Right atrium auricular region (tissue), 2 donors: ENCODE measurements at places on chromosomes 5 and 9. TPM values are rescaled to one million over a fixed set of nuclear protein-coding genes. Genes with fewer than 3 reads are reported as not detected.
A peak's percentile ranks its signal among the peaks of the same experiment; 100 is the strongest.

- H3K4me1 ChIP-seq, result peaks cover 10% of the 10 kb centered on the region
- H3K27ac ChIP-seq, result no peak overlapping the region
- H3K27me3 ChIP-seq, result no peaks in the 10 kb centered on the region
- peak; percentile 89 for DNase-seq
- H3K4me3 ChIP-seq, result no peak overlapping the region
Measured at GRCh38 chr9:134602547-134603362, 38.8 kb upstream of the COL5A1 start.

Gene ADAMTS16
- not detected for total RNA-seq

DNA sequence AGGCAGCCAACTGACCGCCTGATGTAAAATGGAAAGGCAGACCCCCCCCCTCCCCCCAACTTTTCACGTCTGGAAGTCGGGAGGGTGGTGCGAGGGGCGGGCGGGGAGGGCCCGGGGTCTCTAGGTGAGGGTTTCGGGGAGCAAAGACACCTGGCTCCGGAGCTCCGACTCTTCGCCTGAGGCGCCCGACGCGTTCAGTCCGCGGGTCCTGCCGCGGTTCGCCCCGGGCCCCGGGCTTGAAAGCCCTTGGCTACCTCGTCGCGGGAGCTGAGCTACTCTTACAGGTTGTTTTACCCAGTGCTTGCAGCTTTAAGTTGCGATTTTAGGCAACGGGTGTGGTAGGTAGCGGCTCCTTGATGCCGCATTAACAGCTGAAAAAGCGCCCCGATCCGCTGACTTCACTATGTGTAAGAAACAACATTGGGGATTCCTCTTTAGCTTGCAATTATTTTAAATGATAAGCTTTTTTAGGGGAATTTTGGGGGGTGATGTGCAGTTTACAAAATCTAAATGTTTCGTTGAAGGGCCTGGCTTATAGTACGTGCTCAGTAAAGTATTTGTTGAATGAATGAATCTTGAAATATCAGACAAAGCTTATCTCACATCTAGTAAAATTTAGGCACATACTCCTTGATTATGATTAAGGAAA lies 722 bp downstream of the CDC42SE2 start:
- H3K4me1 ChIP-seq, result no peaks in the 10 kb centered on the region
- H3K36me3 ChIP-seq, result no peaks in the 10 kb centered on the region
- H3K27me3 ChIP-seq, result no peaks in the 10 kb centered on the region
- peak overlapping the region; percentile 94 for H3K4me3 ChIP-seq

GRCh38 chr5:171688696-171689495 lies 96.7 kb upstream of the SMIM23 start:
- no peaks in the 10 kb centered on the region for H3K27me3 ChIP-seq
- H3K4me1 ChIP-seq, result no peaks in the 10 kb centered on the region
- no peak overlapping the region for H3K4me3 ChIP-seq
- no peaks in the 10 kb centered on the region for H3K36me3 ChIP-seq
- DNase-seq, result no peak
